Large intestine (tissue), 12 donors: ENCODE measurements at places on chromosomes 7 and 10. TPM values are rescaled to one million over a fixed set of nuclear protein-coding genes. Genes with fewer than 3 reads are reported as not detected.

The AGMO gene
- polyA plus RNA-seq: 12.7 TPM

The ITPRID1 gene
- 0.25 TPM for polyA plus RNA-seq

The PTPN12 gene
- polyA plus RNA-seq: 47.6 TPM

The KNDC1 gene
- polyA plus RNA-seq: 18.8 TPM

The PNLIPRP3 gene
- polyA plus RNA-seq: not detected

The RAMP3 gene
- 5.1 TPM for polyA plus RNA-seq

The TMEM209 gene
- polyA plus RNA-seq: 18.0 TPM

The CTNNA3 gene
- polyA plus RNA-seq: 2.3 TPM

The OR6B1 gene
- not detected for polyA plus RNA-seq

The NKX1-2 gene
- 7.7 TPM for polyA plus RNA-seq

The LRRD1 gene
- polyA plus RNA-seq: 0.19 TPM

The TNKS2 gene
- polyA plus RNA-seq: 30.6 TPM

The IL6 gene
- polyA plus RNA-seq: 2.1 TPM

The HABP2 gene
- polyA plus RNA-seq: 27.7 TPM

DNA sequence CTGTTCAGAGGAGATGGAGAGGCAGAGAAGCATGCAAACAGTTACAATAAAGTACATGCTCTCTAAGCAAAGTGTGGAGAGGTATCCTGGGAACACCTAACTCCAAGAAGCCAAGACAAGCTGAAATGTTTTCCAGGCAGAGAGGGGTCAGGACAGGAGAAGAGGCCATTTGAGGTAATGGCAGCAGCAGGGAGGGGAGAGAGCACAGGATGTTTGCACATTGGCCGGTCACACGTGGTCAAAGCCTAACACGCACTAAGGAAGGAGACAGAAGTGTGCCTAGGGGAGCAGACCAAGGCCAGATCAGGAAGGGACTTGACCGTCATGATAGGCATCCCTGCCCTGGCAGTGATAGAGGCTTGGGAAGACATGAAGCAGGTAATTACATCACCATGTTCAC lies 101.5 kb downstream of the CTTNBP2 start:
- peak; percentile 17 for DNase-seq

- no peak for DNase-seq
Measured at GRCh38 chr10:116240157-116240950, 32.7 kb downstream of the GFRA1 start.

DNA sequence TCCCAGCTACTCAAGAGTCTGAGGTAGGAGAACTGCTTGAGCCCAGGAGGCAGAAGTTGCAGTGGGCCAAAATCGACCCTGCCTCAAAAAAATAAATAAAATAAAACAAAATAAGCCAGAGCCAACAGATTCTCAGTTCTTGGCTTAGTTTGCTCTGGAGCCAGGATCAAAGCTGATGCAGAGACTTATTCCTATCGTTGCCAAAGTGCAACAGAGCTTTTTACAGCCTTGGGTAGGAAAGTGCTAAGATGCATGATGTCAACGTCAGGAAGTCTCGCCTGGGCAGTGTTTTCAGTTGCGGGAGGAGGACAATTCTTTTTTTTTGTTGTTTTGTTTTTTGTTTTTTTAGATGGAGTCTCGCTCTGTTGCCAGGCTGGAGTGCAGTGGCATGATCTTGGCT lies 43.8 kb upstream of the CYTH3 start:
- DNase-seq: no peak

DNA sequence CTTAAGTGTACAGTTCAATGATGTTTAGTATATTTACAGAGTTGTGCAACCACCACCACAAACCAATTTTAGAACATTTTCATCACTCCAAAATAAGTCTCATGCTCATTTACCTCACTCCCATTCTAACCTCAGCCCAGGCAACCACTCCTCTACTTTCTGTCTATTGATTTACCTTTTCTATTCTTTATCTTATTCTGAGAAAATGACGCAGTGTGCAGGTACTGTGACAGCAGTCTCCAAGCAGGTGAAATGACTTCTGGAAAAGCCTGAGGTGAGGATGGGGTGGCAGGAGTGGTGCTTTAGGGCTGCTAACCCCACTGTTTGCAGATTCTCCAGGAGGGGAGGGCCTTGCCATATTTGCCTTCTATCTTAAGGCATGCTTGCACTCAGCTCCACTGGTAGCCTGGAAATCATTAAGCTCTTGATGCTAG lies 39.5 kb downstream of the GARS1 start:
- DNase-seq: no peak

DNA sequence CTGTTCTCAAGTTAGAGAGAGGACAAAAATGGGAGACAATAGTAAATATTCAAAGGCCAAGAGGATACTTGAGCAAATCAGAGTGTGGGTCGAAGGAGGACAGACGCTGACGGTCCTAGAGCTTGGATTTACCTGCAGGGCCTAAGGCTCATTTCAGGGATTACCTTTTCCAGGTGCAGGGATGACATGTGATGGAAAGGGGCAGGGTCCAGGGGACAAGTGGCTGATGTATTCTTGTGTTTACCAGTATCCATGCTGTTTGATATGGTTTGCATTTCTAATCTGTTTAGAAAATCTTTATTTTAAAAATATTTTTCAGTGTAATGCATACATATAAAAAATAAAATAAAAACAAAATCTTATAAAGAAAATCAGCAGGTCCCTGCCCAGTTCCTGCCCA lies 5.3 kb downstream of the GALNTL5 start:
- no peak for DNase-seq

DNA sequence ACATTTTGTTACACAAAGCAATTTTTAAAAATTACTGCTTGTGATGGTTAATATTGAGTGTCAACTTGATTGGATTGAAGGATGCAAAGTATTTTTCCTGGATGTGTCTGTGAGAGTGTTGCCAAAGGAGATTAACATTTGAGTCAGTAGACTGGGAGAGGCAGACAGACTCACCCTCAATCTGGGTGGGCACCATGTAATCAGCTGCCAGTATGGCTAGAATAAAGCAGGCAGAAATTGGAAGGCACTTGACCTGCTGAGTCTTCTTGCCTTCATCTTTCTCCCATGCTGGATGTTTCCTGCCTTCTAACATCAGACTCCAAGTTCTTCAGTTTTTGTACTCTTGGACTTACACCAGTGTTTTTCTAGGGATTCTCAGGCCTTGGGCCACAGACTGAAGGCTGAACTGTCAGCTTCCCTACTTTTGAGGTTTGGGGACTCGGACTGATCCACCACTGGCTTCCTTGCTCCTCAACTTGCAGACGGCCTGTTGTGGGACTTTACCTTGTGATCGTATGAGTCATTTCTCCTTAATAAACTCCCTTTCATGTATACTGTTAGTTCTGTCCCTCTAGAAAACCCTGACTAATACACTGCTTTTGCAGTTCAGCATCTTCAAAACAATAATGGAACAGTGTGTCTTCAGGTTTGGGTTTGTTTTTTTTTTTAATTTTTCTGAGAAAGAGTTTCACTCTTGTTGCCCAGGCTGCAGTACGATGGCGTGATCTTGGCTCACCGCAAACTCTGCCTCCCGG lies 244.1 kb upstream of the SEMA3C start:
- no peak for DNase-seq

DNA sequence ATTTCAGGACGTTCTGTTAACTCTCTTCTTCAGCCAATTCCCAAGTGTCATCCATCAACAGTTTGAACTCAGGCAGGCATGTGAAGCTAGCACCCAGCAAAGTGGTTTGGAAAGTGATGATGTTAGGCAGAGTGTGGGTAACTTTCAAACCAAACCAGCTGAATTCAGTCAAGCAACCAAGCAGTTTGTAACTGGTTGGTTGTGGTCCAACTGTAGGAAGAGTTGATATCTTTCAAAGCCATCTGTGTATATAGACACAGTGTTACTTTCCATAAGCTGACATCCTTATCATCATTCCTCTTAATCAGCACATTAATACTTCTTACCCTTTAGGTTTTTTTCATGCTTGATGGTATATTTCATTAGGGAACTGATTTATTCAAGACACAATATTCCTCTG lies 72.2 kb upstream of the NUPR2 start:
- DNase-seq: no peak

DNA sequence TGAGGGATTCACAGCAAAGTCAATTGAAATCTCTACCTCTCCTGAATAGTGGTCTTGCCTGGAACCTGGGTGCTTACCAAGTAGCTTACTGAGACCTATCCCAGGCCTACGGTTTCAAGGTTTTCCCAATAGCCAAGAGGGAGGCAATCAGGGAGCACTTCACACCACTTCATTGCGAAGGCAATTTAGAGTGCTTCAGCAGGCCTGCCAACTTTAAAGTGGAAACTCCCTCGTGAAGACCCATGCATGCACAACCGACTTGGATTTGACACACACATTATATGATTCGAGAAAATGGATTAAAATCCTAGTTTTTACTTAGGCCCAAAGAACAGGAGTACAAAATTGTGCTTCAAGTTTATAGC lies 51.5 kb upstream of the NOBOX start:
- no peak for DNase-seq

GRCh38 chr7:117552660-117553059 lies 72.8 kb downstream of the CFTR start:
- DNase-seq: no peak

DNA sequence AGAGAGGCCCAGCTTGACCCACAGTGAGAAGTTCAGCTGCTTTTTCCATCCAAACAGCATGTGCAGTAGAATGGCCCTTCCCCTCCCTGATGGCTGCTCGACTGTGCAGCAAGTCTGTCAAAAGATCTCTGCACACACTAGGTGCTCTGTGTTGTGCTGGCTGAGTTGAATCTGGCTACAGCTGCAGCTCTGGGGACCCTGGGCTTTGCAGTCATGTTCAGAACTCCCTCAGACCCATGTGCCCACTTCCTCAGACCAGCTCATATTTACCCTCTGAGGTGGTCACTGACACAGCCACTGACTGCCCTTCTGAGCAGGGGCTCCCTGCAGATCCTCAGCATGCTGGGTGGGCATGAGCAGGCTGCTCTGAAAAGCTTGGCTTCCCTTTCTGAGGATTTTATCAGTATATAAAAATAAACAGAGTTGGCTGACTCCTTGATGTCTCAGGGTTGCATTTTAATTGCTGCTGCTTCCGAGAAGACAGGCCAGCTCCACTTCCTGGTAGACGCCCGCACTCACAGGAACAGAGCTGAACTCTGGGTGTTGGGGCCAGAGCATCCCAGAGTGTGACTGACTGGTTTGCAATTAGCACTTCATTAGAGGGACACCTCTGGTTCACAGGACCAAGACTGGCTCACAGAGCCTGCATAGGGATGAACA lies 507.9 kb downstream of the RPS24 start:
- DNase-seq: no peak

DNA sequence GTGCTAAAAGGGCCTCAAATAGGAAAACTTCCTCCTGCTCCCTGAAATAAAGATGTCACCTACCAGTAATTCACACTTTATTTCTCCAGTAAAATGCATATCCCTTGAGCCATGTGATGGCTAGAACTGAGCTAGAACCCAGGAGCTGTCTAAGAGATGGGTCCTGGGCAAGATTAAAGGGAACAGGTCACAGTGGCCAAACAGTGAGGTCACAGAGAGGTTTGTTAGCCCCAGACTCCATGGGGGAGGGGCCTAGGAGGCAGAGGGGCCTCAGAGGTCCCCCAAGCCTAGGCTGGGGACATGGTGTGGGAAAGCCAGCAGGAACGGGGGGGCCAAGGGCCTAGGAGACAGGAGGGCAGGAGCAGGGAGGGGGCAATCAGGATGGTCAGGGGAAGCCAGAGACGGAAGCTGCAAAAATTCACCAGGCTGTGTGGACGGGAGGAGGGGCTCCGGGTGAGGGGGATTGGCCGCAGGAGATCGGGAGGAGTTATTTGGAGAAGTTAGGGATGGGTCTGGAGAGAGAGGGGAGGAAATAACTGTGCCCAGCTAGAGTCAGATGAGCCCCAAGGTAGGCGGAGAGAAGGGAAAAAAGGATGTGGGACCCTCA lies 3.3 kb downstream of the FBXO24 start:
- DNase-seq: no peak

DNA sequence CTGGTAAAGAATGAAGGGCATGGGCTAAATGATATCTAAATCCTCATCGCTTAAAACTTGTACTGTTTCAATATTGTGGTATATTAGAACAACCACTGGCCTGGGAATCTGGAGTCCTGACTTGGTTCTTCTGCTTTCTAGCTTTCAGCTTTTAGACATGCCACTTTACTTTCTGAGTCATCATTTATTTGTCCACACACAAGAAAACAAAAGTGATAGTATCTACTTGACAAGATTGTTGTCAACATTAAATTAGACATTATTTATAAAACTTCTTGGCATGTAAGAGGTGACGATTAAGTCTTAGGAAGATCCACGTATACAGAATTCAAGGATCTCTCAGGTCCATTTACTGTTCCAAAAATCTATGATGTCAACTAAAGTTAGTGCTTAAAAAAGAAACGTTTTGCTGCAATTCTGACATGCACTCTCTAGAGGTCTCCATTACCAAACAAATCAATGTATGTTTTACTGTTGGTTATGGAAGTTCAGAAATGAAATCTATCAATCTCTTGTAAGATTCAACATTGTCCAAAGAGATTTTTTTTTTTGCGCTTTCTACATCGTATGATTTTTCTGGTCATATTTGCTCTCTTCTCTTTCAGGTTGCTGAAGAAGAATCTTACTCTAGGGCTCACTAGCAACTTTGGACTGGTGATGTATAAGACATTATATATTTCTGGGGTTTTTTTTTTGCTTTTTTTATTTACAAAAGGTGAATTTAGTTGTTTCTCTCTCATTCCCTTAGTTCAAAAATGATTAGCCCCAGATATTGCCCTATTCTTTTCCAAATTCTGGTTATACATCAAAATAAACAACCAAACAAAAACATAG lies 53.6 kb upstream of the DYNC1I1 start:
- DNase-seq: no peak

GRCh38 chr10:101771380-101771779 lies 4.5 kb downstream of the FGF8 start:
- DNase-seq: no peak

- DNase-seq: peak; percentile 18
Measured at GRCh38 chr10:119784340-119785067, 58.7 kb downstream of the INPP5F start.

DNA sequence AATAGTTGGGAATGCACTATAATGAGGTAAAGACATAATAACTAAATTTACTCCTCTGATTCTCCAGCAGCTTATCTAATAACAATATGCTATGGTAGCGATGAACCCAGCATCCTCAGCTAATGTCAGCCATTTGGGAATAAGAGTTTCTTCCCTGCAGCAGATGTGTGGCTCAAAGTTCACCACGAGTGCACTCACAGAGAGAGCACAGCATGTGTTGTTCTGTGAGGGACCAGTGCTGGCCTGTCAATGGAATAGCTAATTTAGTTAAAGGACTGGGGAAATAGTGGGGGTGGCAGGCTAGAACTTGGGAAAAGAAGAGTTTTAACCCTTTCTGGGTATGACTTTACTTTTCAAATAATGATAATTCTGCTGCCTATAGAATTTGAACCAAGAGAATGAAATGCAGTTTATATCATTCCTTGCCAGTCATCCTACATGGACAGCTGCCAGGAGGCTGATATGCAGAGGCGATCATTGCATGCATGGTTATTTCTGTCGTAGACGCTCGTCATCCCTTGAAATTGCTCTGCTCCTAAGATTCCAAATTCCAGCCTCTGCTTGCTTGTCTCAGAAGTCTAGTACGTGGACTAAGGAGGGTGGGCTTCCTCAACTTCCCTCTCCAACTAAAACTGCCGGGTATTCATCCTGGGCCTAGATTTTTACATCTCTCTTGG lies 355.6 kb downstream of the RNLS start:
- DNase-seq: peak; percentile 19

GRCh38 chr10:124005991-124006392 lies 87.4 kb downstream of the CHST15 start:
- no peak for DNase-seq

- DNase-seq: peak; percentile 48
Measured at GRCh38 chr10:110504111-110504735, 6.5 kb downstream of the DUSP5 start.
